Choroid plexus epithelial cell (primary cell): ENCODE measurements at places on chromosomes 13 and 19.

DNA sequence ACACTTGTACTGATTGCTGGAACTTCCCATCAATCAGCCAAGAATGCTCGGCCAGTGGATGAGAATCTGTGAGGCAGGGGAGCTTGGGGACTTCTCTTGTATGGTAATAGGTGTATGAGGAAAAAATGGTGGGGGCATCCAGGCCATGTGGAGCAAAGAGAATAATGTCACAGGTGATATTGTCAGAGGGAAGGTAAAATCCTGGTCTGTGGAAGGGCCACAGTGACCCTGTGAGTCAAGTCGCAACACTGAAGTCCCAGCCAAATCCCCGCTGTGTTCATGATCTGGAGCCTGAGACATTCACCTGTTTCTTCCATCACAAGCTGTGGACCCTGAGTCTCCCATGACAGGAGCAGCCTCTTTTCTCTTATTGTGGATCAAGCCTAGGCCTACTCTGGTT is 8.1 kb downstream of the PSG7 start:
- no peak for DNase-seq

DNA sequence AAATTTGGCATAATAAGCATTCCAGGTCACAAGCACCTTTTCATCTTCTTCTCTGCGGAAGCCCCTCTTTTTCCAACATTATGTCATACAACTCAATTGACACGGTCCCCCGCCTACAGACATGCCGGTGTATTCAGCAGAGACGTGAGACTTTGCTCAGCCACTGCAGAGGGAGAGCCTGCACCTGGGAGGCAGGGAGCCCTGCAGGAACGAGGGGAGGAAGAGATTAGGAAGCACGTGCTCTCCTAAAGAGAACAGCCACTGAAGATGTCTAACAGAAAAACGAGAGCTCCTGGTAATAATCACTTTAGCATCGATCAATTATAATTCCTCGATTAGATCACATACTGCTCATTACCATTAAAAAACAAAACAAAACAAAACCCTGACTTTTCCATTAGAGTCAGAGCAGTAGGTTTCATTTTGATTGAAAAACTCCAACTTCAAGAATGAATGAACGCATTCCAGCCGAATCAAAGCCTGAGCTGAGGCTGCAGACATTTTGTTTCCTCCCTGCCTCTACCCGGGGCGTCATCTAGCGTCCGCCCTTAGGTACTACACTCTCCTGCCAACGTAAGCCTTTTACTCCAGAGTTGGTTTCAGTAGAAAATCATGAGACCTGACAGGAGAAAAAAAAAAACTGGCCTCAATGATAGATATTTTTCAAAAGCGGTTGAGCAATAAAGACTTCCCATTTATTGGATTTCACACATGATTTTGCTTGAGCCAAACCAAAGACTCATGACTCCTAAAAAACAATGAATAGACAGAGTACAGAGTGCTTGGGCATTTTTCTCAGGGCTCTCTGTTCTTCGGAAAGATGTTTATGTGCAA is 194.5 kb downstream of the KATNAL1 start:
- DNase-seq = peak; percentile 95

DNA sequence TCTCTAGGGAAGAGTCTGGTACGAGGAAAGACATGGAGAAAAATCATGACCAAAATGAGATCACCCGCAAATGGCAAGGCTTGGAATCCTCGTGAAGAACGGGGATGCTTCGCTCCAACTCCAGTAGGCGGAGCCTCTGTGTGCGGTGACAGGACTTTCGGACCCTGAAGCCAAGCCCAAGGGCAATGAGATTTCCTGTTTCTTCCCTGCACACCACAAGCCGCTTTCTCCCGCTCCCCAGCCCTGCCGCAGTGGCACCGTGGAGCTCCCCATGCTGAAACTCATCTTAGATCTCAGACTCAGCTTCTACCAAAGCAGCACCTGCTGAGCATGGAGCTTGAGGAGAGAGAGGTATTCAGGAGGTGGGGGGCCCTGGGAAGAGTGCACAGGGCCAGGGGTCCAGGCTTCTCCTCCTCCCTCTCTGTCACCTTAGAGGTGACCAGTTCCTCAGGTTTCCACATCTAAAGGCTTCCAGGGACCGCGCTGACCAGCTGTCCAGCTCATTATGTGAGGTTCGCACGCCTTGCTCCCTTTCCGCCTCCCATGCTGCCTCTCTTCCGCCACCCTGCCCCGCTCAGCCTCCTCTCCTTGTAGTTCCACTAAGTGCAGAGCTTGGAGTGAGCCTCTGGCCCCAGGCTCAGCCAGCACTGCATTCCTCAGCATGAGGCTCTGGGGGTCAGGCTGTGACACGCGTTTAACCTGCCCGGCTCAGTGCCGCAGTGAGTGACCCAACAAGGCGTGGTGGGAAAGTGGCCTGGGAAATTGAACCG is 153.8 kb upstream of the SOX1 start:
- no peak for DNase-seq

DNA sequence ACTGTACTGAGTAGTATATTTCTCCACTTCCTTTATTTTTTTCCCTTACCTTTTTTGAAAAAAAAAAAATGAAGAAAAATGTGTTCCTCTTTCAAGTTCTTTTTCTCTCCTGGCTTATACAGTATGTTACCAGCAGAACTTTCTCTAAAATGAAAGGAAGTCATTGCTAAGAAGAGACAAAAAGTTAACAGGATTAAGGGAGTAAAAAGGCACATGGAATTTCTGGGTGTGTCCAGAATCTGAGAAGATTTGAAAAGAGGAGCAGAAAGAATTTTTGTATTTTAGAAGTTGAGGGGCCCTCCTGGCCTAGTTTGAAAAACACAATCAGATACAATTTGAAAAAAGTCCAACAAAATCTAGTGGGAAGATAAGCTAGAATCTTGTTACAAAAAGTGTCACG is 21.0 kb upstream of the TRIM13 start:
- DNase-seq = no peak

DNA sequence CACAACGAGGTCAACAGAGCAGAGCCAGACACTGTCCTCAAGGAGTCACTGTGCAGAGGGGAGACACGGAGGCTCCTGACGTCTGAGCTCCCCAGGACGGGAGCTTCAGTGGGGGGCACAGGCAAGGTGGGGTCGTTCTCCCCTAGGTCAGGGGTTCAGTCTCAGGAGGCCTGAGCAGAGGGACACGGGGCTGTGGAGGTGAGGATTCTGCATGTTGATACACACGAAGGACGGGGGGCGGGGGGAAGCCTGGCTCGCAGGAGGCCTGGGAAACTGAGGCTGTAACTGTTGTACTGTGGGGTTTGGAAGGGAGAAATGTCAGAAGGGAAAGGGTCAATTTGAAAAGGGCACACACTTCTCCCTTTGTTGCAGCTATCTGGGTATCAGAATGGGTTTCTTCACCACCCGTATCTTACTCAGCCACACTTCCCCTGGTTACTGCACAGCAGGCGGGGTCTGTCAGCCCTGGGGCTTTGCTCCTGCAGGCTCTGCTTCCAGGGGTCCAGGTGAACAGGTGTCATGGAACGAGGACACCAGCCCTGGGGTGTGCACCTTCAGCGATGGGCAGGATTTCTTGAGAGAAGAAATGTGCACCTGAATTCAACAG is 748 bp upstream of the SIGLEC8 start:
- DNase-seq = no peak

DNA sequence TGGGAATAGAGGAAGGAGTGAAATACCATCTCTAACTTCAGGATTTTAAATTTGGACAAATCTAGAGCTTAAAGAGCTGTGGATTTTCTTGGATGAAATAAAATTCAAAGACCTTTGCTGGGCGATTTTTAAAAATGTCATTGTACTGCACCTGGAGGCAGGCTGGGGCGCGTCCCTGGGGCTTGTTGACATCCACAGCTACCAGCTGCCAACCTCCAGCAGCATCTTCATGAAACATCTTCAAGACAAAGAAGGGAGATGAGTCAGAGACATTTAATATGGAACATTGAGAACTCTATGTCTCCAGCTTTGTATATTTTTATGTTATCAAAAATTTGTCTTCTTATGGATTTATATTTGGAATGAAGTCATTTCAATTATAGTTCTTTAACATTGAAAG is 132.5 kb downstream of the NALCN start:
- DNase-seq = no peak

DNA sequence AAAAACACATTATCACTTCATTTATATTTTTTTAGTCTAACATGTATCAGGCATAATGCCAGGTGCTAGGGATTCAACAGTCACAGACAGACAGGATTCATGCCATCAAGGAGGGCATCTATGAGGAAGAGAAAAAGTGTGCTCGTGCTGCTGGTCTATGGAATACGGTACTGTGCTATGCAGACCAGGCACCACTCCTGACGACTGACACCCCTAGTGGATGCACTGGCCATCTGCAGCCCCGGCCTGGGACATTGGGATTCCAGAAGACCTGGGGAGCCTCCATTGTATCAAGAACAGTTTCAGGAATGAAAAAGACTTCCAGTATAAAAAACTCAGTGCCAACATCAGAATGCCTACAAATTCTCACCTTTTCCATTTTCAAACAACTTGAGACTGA is 94.0 kb downstream of the KLF12 start:
- DNase-seq = peak; percentile 55

DNA sequence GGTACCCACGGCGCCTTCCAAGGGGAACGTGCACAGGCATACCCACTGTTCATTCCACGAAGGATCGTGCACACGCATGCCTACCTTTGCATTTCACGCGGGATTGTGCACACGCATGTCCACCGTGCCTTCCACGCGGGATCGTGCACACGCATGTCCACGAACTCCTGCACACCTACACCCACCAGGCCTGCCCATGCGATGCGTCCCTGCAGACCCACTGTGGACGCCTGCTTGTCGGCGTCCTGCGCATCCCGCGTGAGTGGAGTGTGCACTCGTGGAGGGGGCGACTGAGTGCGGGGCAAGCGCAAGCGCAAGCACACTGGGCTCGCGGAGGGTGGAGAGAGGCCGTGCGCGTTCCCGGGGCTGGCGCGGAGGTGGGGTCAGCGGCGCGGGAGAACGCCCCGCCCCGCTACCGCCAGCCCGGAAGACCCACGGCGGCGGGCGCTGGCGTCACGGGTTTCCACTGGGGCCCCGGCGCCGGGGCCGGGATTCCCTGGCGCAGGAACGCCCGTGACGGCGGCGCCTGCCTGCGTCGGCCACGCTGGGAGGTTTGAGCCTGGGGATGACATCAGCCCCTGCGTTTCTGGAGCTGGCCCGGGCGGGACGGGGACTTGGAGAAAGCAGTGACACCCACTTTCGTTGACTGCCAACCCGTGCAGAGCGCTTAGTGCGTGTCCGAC is 18.7 kb downstream of the GADD45B start:
- peak; percentile 85 for DNase-seq

DNA sequence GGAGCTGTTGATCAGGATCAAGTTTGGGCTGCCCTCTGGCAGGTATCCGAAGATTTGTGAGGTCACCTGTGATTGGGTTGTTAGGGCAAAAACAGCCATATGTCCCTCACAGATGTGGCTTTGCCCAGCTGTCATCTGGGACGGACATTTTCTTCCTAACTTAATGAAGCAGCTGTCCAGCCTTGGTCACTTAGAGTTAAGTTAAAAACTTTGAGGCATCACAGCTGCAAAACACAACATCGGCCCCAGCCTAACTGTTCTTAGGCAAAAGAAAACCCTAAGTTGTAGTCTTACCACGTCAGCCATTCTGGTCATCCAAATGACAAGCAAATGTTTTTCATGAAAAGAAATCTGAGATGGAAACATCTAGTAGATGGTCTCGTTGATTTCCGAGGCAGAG is 318.4 kb downstream of the DCLK1 start:
- DNase-seq = no peak

GRCh38 chr13:46113596-46113995 is 8.8 kb upstream of the CPB2 start:
- DNase-seq = peak; percentile 60

GRCh38 chr19:51980116-51980736 is 6.4 kb downstream of the ZNF350 start:
- peak; percentile 48 for DNase-seq

DNA sequence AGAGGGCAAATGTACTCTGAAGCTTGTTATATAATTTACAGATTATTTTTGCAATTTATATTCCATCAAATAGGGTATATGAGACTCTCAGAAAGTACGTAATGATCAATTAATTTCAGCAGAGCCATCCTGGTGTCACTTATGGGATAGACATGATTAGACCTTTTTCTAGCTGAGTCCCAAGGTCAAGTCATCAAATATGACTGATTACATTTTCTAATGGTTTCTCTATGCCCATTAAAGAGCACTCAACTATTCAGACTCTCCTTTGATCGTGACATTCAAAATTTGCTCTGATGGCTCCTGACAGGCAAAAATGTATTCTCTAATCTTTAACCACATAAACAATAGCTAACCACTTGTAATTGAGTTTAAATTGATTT is 469.2 kb downstream of the COG6 start:
- no peak for DNase-seq

GRCh38 chr19:5664515-5664914 is 15.8 kb downstream of the MICOS13 start:
- no peak for DNase-seq

GRCh38 chr13:74132152-74132775 is 1.9 kb downstream of the KLF12 start:
- DNase-seq = peak; percentile 40

GRCh38 chr19:8680676-8681344 is 17.8 kb downstream of the ACTL9 start:
- no peak for DNase-seq

- DNase-seq = no peak
Measured at GRCh38 chr13:30194906-30195305, 112.4 kb downstream of the KATNAL1 start.

GRCh38 chr19:11046605-11047354 is 42.5 kb upstream of the LDLR start:
- no peak for DNase-seq

GRCh38 chr13:59643364-59643841 is 520.3 kb downstream of the DIAPH3 start:
- DNase-seq = no peak

DNA sequence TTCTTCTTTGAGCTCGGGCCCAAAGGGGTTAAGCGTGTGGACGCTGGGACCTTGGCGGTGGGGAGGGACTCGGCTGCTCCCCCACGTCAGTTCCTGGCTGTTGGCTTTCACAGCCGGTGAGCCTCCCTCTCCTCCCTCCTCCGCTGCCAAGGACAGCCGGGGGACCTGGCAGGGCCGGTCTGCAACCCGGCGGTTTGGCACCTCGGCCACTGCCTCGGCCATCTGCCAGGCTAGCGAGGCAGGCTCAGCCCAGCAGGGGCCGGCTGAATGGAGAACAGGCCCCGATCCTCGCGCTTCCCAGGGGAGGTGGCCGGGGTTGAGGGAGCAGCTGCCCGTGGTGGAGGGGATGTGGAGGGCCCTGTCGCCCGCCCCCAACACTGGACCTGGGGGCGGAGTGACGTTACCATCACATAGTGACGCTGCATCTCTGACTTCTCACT is 5.0 kb downstream of the TLE5 start:
- peak; percentile 21 for DNase-seq

GRCh38 chr19:42386974-42387707 is 3.0 kb downstream of the CNFN start:
- DNase-seq = peak; percentile 41

- no peak for DNase-seq
Measured at GRCh38 chr13:80171096-80171495, 169.8 kb downstream of the SPRY2 start.

DNA sequence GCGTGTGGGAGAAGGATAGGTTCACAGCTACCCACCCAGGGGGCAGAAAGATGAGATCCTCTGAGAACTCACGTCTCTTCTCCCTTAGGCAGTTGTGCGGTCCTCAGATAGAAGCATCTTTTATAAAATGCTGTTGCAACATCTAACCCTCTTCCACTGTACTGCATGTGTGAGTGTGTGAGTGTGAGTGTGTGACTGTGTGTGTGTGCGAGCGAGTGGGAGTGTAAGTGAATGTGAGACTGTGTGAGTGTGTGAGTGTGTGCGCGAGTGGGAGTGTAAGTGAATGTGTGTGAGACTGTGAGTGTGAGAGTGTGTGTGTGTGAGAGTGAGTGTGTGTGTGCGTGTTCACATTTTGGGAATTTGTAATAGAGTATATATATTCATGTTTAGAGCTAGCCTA is 55.6 kb upstream of the F7 start:
- DNase-seq = no peak

- DNase-seq = no peak
Measured at GRCh38 chr13:46855664-46856063, 41.2 kb downstream of the HTR2A start.
